Right lobe of liver (tissue), 6 donors: ENCODE measurements at places on chromosomes 7 and 10. TPM values are rescaled to one million over a fixed set of nuclear protein-coding genes. Genes with fewer than 3 reads are reported as not detected.
A peak's percentile ranks its signal among the peaks of the same experiment; 100 is the strongest.

Gene SLC16A9
- total RNA-seq, result 1.2 TPM

Gene HOXA2
- 0.19 TPM for total RNA-seq

Gene PIK3CG
- total RNA-seq, result 0.86 TPM

DNA sequence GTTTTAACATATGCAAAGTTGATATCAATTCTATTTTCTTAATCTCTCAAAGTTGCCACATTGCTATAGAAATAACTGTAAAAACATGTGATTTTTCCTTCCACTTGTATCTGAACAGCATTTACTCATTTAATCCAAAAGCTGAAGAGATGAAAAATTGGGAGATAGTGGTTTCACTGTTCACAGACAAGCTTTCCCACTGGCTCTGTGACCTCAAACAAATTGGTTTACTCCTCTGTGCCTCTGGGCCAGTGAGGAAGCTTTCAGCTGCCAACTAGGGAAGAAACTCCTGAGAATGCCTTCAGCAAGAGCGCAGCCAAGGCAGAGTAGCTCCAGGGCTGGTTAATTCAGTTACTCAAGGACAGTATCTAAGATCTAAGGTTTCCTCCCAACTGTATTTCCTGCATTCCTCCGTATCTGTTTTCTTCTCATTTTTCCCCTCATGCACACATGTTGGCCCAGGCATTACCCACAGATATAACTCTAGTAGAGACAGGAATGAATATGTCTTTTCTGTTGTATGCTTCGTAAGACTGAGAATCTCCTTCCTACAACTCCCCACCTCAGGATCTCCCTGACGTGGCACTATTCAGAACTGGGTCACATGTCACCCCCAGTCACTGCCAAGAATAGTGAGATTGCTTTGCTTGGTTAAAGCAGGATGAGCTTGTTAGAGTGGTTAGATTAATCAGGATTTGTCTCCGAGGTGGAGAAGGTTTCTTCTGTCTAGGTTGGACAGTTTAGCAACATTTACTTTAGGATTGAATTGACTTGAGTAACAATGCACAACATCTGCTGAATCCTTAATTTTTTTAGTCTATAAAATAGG lies 315.7 kb downstream of the NRG3 start:
- DNase-seq, result no peak

GRCh38 chr7:120462991-120463390 lies 190.0 kb downstream of the KCND2 start:
- DNase-seq, result no peak

DNA sequence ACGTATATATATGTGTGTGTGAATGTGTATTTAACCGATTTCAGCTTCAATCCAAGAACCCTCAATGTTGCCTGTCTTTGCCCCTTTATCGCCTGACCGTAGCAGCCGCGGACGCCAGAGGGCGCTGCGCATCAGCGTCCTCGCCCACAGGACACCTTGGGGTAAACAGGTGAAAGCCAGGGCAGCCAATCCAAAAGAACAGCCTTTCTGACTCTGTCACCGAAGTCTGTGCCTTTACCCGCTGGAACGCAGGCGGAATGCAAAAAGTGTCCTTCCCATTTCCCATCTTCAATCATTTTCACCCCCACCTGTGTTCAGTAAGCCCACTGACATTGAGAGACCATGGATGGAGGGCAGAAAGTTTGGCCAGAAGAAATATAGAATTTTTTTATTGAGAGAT lies 3.6 kb downstream of the NXPH1 start:
- DNase-seq, result peak; percentile 58

- DNase-seq, result no peak
Measured at GRCh38 chr7:104980440-104980839, 33.6 kb upstream of the KMT2E start.

DNA sequence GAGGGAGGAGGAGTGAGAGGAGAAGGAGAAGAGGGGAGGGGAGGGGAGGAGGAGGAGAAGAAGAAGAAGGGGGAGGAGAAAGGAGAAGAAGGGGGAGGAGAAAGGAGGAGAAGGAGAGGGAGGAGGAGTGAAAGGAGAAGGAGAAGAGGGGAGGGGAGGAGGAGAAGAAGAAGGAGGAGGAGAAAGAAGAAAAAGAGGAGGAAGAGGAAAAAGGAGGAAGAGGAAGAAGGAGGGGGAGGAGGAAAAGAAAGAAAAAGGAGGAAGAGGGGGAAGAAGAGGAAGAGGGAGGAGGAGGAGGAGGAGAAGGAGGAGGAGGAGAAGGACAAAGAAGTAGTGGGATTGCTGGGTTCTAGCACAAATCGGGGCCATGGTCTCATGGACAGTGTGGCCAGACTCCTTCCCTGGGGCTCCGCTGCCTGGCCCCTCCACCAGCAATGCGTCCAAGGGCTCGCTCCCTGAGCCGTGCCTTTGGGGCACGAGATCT lies 4.2 kb upstream of the MAFK start:
- no peak for DNase-seq

DNA sequence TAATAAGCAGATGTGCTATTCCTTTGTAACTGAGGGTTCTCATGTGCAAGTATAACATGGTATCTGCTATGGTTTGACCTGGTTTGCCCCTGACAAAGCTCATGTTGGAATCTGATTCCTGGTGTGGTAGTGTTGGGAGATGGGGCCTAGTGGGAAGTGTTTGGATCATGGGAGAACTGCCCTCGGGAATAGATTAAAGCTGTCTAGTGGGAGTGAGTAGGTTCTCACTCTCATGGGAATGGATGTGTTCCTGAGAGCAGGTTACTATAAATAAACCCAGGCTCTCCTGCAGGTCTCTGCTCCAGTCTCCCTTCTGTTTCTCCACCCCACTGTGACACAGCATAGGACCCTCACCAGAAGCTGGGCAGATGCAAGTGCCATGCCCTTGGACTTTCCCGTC lies 97.7 kb downstream of the ATE1 start:
- DNase-seq, result no peak

GRCh38 chr10:46268076-46268881 lies 18.5 kb upstream of the ANTXRL start:
- no peak for DNase-seq

GRCh38 chr10:97210543-97210960 lies 24.8 kb upstream of the SLIT1 start:
- peak; percentile 67 for DNase-seq

DNA sequence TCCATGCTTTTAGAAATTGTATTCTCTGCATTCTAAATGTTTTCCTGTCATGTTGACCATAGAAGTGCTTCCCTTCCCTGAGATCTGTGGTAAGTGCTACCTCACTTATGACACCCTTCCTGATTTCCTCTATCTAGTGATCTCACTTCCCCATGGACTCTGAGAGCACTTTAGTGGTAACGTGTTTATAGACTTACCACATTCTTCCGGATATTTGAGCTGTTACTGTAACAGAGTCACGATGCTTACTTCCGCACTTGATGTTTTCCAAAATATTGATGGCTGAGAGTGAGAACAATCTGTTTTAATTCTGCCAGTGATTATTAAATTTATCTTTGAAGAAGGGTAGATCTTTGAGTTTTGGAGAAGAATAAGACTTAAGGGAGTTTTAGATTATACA lies 60.1 kb upstream of the NAMPT start:
- no peak for DNase-seq

- DNase-seq, result no peak
Measured at GRCh38 chr7:101159696-101160674, 5.4 kb downstream of the VGF start.
